ENCODE measurements at places on chromosomes 12 and 14.

- no peak for DNase-seq
Observed at GRCh38 chr14:91227183-91227628, 17.3 kb downstream of the GPR68 start.

DNA sequence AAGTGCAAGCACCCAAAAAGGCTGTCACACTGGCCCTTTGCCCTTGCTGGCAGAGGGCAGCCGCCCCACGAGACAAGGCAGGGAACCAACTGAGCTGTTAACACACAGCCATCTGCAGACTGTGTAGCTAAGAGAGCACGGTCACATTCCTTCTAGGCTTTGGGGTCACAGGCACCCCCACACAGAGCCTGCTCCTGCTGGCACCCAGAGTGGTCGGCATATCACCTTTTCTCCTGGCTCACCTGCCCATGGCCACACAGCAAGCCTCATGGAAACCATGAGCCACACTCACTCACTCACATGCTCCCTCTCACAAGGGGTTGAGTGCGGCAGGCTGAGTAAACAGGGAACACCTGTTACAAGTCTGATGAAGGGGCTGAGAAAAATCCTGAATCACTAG lies 214.5 kb downstream of the PCNX1 start:
- DNase-seq = no peak

DNA sequence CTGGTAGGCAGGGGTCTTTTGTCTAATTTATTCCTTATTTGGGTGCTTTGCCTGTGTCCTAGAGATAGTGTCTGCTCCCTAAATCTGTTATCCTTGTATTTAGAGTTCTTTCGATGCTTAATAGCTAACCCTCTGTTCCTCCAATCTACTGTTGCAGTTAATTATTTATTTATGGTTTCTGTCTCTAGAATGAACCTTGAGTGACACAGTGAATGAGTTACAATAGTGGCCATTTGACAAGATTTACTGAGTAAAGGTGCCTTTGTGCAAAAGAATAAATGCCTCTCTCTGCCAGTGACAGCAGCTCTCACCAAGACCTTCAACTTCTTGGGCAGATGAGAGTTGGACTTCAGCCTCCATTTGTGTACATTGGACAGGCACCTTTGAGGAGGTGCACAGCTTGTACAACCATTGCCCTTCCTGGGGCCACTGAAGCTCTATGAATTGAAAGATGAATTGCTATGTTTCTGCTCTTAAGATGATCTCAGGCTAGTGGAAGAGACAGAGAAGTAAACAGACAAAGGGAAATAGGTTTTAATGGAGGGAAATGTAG lies 165.9 kb downstream of the DERA start:
- DNase-seq = no peak

DNA sequence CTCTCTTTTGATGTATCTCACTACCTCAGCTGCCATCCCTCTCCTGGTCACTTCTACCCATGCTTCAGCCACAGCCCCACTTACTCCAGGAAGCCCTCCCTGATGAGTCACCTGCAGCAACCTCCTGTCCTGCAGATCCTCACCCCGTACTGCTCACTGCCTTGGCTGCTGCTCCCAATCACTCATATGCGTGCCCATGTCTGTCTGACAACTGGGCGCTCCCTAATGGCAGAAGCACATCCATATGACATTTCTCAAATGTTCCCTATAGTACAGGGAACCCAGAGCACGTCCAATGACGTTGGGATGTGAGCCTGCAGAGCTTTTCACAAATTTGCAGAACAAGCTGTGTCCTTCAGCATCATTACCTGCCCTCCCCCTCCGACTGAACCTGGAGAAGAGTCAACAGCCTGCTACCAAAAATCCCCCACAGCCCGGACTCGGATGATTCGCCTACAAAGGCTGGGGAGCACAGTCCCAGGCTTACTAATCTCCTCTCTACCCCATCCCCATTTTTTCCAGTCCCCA lies 90.0 kb downstream of the SINHCAF start:
- no peak for DNase-seq

GRCh38 chr14:105053421-105053820 lies 11.8 kb downstream of the GPR132 start:
- DNase-seq = no peak
